ENCODE measurements at places on chromosomes 13 and 19.

DNA sequence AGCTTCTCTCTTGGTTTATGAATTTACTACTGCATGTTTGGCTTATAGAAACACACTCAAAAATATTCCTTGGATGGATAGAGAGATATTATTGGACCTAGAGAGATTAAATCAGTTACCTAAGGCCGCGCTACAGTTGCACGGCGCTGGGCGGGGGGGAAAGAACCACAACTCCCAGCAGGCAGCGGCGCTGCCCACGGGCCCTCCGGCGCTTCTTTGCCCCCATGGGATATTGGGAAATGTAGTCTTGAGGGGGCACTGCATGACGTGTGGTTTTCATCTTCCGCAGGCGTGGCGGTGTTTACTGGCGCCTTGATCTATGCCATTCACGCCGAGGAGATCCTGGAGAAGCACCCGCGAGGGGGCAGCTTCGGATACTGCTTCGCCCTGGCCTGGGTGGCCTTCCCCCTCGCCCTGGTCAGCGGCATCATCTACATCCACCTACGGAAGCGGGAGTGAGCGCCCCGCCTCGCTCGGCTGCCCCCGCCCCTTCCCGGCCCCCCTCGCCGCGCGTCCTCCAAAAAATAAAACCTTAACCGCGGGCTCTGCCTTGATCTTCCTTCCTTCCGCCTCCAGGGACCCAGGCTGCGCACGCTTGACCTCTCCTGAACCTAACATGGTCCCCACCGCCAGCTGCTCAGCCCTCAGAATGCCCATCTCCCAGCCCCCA lies 4.8 kb downstream of the EMP3 start:
- peak; percentile 98 for DNase-seq

- DNase-seq = peak; percentile 28
Observed at GRCh38 chr13:35888457-35888883, 242.7 kb downstream of the DCLK1 start.

GRCh38 chr19:13830741-13831536 lies 35.7 kb downstream of the ZSWIM4 start:
- no peak for DNase-seq

- DNase-seq = no peak
Observed at GRCh38 chr13:98676239-98676638, 76.2 kb downstream of the SLC15A1 start.

DNA sequence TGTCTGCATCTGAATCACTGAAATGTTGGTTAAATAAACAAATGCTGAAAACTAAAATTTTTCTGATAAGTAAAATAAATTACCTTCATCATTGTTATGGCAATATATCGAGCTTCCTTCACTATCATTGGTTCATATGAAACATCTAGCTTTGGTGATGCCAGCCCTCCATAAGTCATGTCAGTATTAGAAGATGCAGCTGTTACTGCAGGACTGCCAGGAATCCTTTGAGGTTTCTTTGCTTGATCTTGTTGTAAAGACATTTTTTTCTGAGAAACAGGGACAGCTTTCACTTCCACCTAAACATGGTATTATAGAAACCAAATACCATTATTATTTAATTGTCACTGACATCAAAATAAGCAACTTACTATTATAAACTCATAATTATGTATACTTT lies 123.7 kb upstream of the FBXL3 start:
- no peak for DNase-seq

DNA sequence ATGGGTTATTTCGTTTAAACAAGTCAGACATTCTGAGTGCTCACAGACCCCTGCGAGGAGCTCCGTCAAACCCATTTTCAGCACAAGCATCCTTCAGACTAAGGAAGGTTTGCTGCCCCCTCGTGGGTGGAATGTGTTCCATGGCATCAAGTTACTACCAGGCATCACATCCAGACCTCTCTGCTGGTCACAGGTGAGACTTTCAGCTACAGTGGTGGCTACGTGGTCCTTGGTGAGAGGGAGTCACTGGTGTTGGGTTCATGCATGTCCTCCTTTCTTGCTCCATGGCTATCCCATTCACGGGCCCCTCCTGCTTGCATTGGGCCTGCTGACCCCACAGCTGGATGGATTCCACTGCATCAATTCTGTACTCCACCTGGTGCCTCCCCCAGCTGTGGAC lies 9.1 kb upstream of the LILRB5 start:
- DNase-seq = peak; percentile 42

DNA sequence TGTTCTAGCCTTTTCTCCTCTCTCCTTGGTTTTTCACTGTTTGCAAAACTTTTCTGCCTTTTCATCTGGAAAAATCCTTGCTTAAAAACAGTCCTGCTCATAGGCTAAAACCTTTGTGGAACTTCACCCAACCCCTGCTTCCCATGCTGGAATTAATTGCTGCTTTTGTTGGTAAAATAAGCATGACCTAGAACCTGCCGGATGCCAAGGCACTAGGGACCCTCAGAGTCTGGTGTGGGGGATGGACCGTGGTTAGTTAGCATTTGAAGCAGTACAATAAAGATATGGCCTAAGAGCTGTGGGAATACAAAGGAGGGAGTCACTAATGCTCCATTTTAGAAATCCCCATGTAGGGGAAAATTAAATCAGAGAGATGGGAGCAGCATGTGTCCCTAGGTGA lies 326.3 kb downstream of the KCNRG start:
- DNase-seq = no peak

DNA sequence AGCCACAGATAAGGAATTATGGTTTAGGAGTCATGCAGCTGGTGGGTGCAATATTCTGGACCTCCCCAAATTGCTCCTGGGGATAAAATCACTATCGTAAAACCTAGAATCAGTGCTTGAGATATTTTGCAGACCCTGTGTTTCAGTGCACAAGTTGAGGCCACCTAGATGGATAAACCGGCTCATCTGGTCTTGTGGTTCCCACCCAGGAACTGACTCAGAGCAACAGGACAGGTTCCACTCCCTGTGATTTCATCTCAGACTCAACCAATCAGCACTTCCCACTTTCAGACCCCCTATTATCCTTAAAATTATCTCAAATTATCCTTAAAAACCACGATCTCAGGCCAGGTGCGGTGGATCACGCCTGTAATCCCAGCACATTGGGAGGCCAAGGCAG lies 21.0 kb downstream of the FBXL12 start:
- no peak for DNase-seq

DNA sequence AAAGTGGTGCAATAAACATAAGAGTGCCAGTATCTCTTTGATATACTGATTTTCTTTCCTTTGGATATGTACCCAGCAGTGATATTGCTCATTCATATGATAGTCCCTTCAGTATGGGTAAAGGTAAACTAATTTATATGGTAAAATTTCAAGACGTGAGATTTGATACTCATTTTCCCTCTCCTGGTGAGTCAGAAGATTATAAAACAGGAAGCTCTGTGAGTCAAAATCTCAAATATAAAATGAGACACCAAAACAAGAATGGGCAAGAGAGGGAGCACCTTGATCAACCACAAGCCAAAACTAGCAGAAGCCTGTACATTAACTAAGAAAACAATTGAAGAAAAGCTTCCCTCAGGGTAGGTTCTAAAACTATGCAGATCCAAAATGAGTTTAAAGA lies 216.3 kb downstream of the SLITRK6 start:
- DNase-seq = no peak

DNA sequence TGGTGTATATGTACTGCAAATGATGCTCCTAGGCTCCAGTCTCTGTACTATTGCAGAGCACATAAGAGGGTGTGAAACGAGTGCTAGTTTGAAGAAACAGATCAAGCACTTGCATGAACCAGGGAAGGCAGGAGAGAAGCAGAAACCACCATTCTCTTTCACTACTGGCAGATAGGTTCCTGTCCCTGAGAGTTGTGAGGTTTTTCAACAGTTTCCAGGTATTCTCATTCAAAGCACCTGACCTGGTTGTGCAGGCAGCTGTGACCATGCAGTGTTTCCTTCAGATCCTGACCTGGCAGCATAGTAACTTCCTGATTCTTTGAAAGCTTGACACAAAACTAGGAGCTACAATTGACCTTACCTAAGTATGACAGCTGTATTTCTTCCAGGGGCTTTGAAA lies 164.9 kb downstream of the UFM1 start:
- no peak for DNase-seq

DNA sequence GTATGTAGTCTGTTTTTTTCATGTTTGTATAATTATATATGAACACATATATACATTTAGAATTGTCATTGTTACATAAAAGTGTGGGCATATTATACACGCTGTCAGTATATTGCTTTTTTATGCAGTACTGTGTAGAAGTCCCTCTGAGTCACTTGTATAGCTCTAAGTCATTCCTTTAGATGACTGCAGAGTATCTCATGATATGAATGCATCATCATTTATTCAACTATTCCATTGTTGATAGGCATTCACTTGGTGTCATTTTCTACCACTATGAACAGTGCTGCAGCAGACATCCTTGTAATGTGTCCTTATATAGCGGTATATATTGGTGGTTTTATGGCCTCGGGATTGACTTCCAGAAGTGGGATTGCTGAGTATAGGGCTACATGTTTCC lies 15.3 kb downstream of the RFXAP start:
- DNase-seq = no peak

DNA sequence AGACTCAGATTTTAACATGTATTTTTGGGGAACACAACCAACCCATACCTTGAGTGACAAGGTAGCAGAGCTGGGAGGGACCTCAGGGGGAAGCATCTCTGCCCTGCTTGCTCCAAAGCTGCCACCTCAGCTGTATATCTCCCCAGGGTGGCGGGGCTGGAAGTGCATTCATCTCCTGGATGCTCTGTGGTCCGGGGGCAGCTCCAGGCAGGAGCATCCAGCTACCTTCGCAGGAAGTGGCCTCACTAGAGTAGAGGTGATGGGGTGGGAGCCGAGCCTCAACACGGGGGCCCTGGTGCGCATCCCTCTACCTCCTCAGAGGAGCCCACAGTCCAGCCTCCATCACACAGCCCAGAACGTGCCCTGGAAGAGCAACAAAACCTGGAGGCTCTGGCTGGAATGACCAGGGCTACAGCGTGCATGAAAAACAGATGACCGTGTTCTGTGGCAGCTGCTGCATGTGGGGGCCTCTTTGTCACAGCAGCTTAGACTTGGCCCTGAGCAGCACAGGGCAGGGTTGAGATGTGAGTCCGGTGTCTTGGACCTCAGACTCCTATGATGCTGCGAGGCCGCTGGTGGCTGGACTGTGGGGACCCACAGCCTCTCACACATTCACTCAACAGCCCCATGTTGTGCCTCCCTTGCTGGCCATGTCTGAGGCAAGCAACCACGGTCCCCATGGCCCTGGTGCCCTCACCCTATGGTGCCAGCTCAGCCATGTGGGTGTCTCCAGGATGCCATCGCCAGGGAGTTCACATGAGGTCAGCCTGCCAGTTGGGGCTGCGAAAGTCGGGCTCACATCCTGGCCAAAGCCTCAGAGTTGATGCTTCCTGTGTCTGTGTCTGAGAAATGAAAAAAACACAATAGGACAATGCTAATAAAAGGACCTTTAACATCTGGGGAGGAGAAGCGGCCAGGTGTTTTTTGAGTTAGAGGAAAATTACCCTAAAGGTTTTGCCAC lies 17.1 kb upstream of the GAS6 start:
- DNase-seq = no peak

DNA sequence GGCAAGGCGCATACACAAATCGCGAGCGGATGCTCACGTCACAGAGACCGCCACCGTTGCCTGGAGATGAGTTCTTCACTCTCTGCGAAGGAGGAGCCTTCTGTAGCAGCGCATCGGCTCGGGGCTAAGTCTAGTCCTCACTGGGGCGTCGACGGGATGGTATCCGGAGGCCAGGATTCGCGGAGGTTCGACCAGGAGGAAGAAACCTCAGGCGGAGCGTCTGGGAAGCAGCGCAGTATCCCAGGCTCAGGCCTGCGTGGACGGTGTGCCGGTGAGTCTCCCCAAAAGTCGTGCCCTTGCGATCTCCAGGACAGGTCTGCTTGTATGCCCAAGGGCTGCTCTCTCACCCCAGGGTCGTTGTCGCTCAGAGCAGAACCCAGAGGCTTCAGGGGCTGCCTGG lies 40.4 kb downstream of the ZNF146 start:
- no peak for DNase-seq

- DNase-seq = no peak
Observed at GRCh38 chr13:28268800-28269223, 130.5 kb downstream of the PAN3 start.

DNA sequence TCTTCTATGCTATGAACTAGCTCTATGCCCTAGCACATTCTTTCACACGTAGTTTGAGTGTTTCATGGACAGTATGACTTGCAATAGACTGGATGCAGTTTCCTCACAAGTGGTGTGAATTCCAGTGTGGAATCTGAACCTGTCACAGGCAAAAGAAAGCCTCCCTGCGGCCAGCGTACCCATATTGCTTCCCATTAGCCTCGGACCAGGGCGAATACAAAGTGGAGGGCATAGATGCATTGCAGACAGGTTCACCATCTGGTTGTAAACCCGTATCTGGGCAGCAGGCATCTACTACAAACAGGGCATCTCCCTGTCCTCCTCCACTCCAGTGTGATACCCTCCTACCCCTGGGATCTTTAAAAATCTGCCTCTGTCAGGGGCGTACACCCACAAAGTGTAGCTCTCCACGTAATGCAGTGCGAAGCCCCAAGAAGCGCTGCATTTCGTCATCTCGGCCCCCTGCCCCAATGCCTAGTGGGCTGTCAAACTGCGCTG lies 1.4 kb upstream of the CIC start:
- no peak for DNase-seq

DNA sequence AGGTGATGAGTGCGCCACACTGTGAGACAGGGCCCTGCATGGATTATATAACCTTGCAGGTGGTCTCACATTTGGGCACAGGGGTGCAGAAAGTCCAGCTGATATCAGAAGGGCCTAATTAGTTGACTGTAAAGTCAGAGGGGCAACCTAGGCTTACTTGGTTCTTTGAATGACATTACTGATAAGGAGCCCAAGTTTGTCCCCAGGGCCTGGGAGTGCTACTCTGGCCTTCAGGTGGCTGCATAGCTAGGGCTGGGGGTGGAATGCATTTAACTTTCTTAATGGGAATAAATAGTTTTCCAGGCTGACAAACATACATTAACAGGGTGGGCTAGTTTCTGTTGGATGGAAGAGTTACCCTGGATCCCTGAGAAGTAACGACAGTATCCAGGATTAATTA lies 3.3 kb downstream of the WDR87 start:
- no peak for DNase-seq

GRCh38 chr13:63128716-63129115 lies 1713.1 kb upstream of the PCDH20 start:
- DNase-seq = no peak

DNA sequence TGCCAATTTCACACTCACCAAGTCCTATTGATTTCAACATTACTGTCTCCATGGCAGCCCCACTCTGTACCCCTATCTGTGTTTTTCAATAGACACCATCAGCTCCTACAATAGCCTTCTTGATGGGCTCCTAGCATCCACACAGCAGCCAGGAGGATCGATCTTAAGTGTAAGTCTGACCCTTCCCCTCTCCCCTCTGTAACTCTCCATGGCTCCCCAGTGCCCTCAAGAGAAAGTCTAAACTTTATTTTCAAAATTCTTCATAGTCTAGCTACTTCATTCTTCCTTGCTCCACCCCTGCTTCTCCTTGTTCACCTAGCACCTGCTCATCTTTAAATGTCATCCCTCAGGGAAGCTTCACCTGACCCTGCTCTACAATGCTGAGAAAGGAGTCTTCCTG lies 30.0 kb upstream of the ZNRF4 start:
- no peak for DNase-seq

- no peak for DNase-seq
Observed at GRCh38 chr19:51071095-51071405, 6.2 kb upstream of the KLK13 start.

GRCh38 chr13:54953786-54954185 lies 1925.2 kb downstream of the OLFM4 start:
- no peak for DNase-seq

- DNase-seq = no peak
Observed at GRCh38 chr13:98500963-98501421, 75.9 kb downstream of the STK24 start.

Measured in NCI-H524 (cell line).